ENCODE measurements at places on chromosomes 2 and 18.

DNA sequence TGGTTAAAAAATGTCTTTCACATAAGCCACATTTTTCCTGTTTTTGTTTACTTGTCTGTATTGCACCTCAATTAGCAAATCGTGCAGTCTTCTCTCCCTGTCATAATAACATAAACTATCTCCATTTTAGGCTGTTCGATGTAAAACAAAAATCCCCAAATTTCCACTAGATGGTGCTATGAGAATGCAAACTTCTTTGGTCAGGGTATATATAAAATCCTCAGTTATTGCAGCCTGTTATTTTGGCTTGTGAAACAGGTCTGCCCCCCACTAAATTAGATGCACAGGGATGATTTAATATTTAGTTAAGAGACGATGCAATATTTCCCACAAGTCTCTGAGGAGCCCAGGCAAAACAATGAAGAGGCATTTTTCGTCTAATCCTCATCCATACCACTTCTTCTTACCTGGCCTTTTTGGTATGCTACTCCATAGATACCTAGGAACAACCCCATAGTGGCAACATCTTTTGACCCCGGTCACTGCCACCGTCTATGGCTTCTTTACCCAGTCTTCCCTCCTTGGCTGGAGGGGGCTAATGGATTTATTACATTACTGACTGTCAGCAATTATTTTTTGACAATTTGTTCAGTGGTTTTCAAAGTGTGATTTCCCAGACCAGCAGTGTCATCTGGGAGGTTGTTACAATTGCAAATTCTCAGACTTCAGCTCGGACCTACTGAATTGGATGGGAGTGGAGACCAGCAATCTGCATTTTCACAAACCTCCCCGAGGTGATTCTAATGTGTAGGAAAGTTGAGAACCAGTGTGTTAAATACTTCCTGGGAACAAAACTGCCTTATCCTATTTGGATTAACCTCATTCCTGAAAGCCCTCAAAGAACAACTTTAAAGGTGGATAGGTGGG lies 117.4 kb upstream of the CWC22 start:
- no peak for DNase-seq

DNA sequence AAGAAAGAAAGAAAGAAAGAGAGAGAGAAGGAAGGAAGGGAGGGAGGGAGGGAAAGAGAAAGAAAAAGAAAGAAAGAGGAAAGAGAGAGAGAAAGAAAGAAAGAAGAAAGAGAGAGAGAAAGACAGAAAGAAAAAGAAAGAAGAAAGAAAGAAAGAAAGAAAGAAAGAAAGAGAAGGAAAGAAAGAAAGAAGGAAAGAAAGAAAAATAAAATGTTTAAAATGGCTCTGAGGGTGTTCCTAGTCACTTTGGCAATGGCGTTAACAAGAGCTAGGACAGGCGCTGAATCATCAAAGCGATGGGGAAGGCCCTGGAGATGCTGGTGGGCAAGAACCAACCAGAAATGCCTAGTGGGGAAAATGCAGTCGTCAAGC lies 77.8 kb upstream of the GPC1 start:
- no peak for DNase-seq

DNA sequence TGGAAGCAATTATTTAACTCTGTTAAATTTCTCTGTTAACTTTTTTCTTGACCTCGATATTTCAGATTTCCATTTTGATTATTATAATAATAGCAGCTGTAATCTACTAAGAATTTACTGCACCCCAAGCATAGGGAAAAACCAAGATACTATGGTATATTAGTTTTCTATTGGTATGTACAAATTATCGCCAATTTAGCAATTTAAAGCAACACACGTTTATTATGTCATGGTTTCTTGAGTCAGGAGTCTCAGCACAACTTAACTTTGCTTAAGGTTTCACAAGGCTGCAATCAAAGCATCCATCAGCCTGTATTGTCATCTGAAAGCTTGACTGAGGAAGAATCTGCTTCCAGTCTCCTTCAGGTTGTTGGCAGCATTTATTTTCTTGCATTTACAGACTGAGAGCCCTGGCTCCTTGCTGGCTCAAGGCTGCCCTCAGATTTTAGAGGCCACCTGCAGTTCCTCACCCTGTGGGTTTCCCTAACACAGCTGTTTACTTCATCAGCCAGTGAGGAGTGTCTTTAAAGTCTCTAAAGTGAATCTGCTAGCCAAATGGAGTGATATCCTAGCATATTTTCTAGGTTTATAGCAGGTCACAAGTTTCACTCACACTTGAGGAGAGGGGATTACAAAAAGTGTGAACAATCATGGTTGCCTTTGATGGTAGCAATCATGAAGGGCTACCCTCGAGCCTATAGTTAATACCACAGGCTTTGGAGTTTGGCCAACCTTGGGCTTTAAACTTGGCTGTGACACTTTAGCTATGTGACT lies 4.4 kb upstream of the VPS54 start:
- no peak for DNase-seq

DNA sequence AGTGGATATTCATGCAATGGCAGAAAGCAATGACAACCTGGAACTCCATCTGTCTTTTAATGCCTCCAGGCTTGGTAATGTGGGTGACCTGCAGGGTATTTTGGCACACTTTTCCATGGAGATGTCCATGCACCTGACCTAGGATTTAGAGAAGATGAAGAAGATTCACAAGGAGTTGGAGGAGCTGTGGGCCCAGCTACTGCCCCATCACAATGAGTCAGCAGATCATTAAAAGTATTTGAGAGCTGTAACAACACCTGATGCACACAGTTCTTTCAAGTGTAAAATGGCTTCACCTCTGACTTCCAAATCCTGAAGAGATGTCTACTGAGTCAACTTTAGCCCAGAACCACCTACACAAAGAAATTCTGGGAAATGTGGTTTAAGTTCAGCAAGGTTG lies 22.1 kb upstream of the OSR1 start:
- DNase-seq, result no peak

- DNase-seq, result no peak
Observed at GRCh38 chr2:98546186-98546585, 62.1 kb downstream of the COA5 start.

DNA sequence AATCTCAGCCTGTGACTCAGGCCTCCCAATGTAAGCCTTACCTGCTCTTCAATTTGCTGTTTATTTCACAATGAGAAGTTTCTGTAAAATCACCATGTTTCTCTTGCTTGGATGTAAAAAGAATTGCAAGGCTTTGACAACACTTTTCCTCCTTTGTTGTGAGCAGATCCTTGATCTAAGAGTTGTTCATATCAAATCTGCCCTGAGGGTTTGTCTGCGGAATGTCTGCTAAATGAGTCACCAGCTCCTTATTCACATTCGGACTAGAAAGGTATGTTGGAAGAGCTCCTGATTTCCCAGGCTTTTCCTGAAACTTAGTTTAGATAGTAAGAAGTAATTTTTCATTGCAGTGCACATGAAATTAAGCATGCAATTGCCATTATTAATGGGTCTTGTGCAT lies 268.2 kb upstream of the TCF4 start:
- no peak for DNase-seq

DNA sequence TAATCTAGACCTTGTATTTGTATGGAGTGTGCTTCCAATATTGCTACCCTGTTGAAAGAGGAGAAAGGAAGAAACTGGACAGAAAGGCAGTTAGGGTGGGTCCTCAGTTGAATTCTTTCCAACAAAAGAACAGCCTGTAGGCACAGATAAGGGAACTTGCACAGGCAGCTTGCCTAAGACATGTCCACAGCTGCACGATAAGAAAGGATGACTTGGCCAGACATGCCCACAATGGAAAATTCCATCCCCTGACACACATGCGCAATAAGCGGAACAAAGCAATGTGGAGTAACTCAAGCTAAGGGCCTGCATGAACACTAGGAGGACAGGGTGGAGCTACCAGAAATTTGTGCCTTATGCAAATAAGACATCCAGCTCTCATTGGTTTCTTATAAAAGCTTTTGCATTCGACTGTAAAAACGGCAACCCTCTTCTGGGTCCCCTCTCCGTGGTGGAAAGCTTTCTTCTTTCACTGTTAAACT lies 1084.7 kb upstream of the NXPH2 start:
- DNase-seq, result no peak

DNA sequence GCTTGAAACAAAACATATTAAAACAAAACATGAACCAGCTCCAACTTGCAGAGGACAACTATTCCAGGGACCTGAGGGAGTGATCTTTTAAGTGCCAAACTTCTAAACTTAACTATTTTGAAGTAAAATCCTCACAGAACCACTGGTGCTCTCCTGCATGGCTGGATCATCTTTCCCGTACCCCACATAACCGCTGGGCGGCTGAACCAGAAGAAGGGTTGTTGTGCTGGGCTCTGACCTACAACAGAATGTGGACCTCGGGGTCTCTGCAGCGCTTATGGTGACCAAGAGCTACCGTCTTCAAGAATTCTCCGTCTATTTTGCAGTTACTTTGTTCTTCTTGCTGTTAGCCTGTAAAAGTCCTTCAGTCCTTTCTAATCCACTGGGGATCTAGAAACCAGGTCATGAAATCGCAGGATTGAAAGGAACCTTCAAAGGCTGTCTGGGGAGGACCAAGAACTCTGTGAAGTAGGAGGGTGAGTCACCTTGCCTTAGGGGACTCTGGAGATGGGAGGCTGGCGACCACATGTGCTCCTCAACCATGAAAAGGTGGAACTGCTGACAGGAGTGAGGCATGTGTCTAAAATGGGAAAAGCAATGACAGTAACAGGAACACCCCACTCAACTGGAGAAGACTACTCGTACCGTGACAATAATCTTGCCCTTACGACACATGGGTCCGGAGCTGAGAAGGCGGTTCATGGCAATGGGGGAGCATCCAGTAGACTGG lies 46.6 kb downstream of the HDLBP start:
- DNase-seq, result no peak

DNA sequence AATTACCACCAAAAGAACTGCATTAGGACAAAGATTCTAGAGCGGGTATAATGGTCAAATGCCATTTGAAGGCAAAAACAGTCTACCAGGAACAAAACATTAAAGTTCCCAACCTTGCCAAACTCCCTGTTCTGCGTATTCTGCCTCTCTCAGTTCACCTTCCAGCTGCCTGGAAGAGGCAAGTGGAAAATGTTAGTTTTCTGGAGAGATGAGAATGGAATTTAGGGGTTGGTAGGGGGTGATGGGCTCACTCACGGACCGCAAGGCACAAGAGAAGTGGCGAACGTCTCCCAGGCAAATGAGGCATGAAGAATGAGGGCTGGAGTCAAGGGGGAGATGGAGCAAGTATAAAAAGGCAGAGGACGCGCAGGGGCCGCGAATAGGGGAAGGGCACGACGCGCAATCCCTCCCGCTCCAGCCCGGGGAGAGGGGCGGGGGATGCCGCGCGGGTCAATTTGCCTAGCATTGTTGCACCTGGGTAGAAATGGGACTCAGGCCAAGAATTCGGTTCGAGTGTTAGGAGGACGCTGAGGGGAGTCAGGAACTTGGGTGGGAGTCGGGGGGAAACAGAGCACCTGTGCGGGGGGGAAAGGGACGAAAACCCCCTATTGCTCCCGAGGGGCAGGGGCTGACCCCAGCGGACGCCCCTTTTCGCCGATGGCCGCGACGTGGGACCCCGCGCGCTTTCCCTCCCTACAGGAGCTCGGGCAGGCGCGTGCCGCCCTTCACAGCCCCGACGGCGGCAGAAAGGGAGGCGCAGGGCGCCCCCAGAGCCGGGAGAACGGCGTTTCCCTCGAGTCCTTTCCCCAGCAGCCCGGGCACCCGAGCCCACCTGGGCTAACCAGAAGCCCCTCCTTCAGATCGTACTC lies 573 bp downstream of the PAIP2B start:
- peak; percentile 8 for DNase-seq

DNA sequence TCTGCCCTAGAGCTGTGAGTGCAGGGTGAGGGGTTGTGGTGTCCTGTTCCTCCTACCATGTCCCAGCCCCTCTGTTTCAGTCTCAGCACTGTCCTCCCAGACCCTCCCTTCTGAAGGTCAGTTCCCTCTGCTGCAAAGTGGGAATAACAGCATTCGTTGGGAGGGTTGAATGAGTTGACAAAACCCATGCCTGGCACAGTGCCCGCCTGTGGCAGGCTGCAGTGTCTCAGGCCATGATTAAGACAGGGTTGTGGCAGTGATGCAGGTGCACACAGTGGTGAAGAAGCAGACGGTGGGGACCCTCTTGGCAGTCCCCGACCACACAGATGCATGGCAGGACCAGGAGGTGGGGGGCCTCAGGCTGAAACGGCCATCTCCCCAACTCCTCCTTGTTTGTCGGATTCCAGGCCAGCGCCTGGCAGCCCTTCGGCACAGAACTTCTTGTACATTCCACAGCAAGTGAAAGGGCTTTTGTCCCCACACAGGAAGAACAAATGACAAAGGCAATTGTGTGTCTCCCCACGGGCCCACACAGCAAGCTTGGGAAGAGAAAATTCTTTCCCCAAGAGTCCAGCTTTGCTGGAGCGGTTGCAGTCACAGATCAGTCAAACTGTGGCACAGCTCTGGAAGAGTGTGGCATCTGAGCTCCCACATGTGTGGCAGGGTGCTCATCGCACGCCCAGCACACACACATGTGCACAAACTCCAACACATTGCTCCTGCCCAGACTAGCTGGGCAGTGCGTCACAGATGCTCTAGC lies 92.0 kb upstream of the MSH2 start:
- DNase-seq, result no peak

- no peak for DNase-seq
Observed at GRCh38 chr2:184875212-184875611, 276.9 kb downstream of the ZNF804A start.

- DNase-seq, result no peak
Observed at GRCh38 chr2:186771850-186772463, 77.0 kb downstream of the ZSWIM2 start.

DNA sequence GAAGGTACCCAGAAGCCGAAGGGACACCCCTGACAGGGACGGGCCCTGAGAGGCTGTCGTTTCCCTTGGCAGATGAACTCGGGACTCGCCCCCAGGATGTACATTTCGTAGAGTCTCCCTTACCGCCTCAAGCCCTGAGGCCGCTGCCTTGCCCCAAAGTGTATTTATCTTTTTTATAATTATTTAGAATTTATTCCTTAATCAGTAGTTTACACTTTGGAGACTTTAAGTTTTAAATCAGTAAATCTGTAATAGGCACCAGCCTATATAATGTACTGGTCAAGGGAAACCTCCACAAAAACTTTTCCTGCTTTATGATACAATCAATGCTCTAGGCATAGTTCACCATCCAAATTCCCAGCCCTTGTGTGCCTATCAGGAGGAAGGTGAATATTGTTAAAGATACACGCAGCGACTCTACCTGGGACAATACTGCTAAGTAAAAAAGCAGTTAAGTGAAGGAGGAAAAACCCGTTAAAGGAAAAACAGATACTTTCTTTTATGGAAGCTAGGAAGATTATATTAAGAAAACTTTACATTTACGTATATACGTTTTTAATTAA lies 848 bp downstream of the VRK2 start:
- DNase-seq, result no peak

DNA sequence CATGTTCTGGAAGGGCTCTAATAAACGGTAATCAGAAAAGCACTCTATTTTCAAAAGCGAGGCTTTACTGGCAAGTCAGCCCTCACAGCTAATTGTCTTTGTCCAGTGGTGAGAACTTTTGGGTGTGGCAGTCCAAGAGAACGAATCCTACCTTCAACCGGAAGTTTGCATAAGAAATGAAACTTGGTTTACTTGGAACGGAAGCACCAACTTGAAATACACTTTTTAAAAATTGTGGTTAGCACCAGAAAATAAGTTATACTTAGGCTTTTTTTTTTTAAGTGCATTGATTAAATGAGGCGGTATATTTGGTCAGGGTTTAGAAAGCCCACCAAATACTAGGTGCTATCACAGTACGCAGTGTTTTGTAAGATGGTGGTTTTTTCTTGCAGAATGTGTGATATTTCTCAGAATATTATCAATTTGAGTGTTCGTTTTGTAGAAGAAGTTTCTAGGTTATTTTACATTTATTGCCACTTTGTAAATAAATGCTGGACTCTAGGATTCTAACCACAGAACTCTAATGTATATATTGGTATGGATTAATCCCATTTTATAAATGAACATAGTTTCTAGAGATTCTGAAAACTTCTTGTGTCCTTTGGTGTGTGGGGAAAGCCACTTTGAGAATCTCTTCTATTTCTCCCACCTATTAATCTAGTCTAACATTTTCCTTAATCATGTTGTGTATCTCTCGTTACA lies 1.2 kb downstream of the MYL12A start:
- no peak for DNase-seq
